Foreskin fibroblast (primary cell): ENCODE measurements at places on chromosomes 11 and 22.

- DNase-seq, result no peak
These were observed 80.8 kb upstream of the NNMT start for GRCh38 chr11:114215428-114215827.

DNA sequence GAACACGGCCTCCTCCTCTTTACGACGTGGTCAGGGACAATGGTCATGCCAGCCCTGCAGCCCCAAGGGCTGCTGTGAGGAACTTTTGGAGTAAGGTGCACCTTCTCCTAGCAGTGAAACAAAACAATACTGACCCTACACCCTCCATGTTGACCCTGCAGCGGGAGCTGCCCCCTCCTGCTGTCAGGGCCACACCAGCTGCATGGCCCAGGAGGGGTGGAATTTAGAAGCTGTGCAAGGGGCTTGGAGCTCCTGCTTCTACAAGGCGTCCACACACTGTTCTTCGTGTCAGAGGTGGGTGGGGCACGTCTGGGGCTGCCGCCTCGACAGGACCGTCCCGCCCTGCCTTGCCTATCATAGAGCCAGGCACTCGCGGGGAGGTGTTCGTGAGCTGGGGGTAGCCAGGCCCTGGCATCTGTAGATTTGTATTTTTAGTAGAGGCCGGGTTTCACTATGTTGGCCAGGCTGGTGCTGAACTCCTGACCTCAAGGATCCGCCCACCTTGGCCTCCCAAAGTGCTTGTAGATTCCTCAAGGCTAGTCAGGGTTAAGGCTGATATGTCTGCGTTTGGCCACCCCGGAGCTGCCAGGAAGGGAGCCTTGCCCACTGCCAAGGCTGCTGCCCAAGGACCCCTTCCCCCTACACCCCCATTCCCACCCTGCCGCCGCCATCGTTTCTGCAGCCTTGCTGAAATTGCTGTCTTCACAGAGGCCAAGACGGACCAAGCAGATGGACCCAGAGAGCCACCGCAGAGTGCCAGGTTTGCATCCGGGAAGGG lies 15.9 kb downstream of the INCENP start:
- DNase-seq, result no peak

- DNase-seq, result no peak
These were observed 26.1 kb downstream of the ZC3H12C start for GRCh38 chr11:110119317-110119716.

- peak; percentile 62 for DNase-seq
These were observed at the start of gene CALCB for GRCh38 chr11:15073361-15074205. Gene CALCB, plus strand, starts transcription at chr11:15073593. Its CDS starts 1,126 bp downstream, at chr11:15074719.

DNA sequence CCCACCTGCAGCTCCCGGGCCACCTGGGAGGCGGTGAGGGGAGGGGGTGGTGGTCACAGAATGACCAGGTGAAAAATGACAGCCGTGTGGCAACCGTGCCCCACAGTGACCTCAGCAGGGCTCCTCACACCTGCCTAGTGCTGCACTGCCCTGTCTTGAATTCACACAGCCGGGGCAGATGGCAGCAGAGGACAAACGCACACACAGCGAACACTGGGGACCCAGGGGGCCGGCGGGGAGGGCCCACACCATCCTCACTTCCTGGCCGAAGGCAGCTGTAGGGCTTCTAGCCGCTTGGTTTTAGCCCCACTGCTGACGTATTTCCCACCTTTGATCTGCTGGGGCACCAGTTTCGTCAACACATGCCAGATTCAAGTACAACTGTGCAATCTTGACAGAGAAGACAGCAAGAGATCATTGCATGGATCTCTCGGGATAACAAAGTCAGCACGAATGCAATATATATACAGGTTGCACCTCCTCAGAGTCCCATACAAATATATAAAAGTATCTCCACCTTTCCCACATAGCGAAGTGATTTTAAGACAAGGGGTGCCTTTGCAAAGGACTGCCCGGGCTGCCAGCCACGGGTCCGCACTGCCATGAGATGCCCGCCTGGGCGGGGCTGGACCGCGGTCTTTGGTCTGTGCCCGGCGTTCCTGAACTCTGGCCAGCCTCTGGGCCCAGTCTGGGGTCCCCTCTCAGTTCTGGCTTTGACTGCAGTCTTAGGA lies 26.9 kb downstream of the TRMU start:
- no peak for DNase-seq

- no peak for DNase-seq
These were observed 227.7 kb upstream of the ANO5 start for GRCh38 chr11:21965221-21965620.

DNA sequence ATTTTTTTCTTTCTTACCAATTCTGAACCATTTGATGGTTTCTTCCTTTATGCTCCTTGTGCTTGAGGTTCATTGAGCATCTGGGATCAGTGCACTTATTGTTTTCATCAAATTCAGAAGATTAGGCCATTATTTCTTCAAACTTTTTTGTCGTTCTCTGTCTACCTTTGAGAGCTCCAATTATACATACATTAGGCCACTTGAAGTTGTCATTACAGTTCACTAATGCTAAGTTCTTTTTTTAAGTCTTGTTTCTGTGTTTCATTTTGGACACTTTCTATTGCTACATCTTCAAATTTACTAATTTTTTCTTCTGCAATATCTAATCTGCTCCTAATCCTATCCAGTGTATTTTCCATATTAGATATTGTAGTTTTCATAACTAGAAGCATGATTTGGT lies 40.8 kb downstream of the CDPF1 start:
- DNase-seq, result no peak

- DNase-seq, result no peak
These were observed 77.8 kb downstream of the APOL5 start for GRCh38 chr22:35795476-35795875.

DNA sequence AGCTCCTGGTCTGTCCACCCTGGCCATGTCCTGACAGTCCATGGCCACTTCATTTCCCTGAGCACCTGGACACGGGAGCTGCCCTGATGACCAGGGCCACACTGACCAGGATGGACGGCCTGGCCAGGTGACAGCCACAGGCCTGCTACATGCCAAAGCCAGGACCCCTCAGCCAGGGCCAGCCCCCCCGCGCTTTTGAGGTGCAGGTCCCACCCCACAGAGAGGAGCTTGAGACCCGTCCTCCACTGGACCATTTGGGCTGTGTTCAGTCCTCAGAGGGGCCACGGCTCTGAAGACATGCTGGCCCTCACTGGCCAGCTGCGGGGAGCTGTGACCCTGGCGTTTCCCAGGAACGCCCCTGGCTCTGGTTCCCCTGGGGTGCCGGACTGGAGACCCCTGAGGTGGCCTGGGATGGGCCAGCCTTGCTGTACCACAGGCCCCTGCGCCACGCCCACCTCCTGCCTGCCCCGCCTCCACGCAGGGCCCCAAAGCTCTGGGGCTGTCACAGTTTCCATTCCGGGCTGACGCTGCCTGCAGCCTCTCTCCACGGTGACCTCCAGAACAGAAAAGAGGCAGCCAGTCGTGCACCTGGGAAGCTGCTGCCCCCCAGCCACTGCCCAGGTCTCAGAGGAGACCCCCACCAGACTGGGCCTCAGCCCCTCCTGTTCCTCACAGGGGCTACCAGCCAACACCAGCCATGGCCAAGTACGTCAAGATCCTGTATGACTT lies 18.2 kb downstream of the EPS8L2 start:
- DNase-seq, result no peak

- DNase-seq, result no peak
These were observed 6.2 kb downstream of the DNAJC24 start for GRCh38 chr11:31375879-31376278.

GRCh38 chr11:46886211-46886610 lies 32.1 kb downstream of the LRP4 start:
- DNase-seq, result no peak

GRCh38 chr22:41725510-41726110 lies 26.3 kb downstream of the MEI1 start:
- no peak for DNase-seq

DNA sequence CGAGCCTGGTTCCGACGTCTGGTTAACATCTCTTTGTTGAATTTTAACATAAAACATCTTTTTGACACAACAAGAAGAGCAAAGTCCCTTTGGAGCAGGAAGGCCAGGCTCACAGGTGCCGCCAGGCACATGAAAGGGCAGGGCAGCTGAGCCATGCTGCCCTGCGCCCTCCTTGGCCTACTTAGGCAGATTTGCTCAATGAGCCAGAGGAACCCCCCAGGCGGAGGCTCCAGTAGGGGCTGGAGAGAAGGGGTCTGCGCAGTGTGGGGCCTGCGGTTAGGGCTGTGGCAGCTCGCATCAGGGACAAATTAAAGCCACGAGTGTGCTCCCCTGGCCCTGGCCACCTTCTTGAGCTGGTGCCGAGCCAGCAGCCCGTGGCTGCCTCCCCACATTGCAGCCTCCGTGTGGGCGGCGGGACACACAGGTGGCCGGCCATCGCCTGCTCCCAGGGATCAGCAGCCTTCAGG lies 9.9 kb upstream of the SLC22A12 start:
- DNase-seq, result no peak

DNA sequence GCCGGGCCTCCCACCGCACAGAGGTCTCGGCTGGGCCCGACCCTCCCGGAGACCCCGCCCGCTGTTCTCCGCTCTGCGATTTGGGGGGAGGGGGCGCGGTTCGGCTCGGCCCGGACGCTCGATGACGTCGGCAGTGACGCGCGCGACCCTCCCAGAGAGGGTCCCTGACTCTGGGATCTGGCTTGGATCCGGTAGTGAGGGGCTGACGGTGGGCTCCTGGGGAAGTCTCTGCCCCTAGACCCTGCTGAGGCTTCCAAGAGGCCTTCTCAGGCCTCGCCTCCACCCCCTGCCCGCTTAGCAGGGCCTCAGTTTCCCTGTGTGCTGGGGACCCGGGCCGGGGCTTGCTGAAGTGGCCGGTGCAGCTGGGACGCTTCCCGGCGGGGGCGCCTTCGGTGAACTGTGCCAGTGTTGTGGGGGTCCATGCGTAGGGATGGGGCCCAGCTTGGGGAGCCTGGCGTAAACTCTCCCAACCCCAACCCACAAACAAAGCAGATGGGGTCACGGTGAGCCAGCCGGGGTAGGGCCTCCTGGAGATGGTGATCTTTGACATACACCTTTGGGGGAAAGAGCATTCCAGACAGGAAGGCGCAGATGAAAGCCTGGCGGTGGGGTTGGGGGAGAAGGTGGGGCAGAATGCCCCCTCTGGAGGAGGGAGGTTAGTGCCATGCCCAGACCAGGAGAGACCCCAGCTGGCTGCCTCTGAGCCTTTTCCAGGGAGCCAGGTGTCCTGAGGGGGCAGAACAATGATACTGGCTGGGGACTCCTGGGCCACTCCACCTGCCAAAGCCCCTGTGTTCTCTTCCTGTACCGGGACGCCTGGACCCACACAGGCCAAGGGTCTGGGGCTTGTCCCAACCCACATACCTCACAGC lies 1.0 kb downstream of the B4GALNT4 start:
- DNase-seq, result no peak

- DNase-seq, result no peak
These were observed 866.8 kb upstream of the TENM4 start for GRCh38 chr11:80307676-80308075.

GRCh38 chr11:63595296-63595695 lies 18.9 kb downstream of the PLAAT3 start:
- peak; percentile 41 for DNase-seq

DNA sequence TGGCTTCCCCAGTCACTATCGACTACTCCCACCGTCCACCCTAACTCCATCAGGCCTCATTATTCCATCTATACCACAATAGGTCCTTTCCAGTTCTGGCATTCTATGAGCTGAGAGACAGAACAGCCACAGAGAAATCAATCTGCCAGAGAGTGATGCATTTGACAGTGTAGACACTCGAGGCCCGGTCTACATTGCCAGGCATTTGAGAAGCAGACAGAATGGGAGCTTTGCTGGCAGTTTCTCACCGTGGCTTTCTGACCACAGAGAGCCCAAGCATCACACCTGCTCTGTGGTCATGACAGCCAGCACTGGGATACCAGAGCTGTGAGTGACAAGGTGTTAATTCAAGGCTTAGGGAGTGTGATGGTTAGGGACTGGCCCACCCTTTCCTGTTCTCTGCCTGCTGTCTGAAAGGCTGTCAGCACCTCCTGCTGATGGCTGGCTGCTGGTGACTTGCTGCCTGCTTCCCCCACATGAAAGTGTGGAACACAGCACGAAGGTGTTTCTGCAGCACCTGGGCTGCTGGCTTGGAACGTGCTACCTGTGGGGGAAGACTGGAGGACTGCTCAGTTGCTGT lies 137.8 kb downstream of the KIRREL3 start:
- no peak for DNase-seq

DNA sequence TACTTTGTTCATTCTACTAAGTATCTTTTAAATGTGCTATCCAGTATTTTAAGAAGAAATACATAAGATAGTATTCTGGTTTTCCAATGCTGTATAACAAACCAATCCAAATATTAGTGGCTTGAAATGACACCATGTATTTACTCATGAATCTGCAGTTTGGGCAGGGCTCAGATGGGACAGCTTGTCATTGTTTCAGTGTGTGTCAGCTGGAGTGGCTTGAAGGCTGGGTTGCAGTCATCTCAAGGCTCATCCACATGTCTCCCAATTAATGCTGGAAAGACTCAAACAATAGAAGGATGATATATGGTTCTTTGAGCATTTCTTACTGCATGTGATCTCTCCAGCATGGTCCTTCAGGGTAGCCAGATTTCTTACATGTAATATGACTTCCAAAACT lies 146.2 kb downstream of the ARHGAP42 start:
- DNase-seq, result no peak

DNA sequence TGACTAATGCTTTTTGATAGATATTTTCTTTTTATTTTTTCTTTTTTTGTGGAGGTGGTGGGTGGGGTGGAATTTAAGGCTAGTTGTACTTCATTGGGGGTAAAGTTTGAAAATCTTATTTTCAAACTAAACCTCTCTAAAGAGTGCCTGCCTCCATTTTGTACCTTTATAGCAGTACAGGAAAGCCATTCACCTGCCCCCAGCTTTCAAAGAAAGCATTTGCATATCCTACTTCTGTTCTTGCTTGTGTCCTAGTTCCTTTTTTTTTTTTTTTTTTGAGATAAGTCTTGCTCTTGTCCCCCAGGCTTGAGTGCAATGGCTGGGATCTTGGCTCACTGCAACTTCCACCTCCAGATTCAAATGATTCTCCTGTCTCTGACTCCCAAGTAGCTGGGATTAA lies 766.2 kb upstream of the LRRC4C start:
- DNase-seq, result no peak

DNA sequence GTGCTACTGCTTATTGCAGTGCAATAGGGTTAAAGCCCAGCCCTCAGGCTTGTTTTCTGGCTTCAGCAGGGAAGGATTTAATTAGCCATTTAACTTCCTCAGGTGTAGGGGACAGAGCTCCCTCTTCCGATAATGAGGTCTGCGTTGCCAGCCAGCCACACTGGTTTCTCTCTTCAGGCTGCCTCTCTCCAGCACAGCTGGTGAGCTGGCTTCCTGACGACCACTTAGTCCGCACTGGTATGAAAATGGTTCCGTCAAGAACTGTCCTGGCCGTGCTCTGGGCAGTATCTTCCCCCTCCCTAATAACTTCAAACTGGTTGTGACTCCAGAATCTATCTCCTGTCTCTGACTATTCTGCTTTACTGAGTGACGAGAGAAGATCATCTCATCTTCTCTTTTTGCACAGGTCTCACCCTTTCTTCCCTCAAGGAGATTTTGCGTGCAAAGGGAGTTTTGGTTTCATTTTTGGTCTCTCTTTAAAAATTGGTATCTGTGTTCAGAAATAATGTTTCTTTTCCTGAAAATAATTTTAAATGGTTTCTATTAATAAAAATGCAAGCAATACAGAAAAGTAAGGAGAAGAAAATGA lies 49.2 kb downstream of the CNTN5 start:
- no peak for DNase-seq
